Hair follicle dermal papilla cell (primary cell): ENCODE measurements at places on chromosomes 1 and 21. TPM values are rescaled to one million over a fixed set of nuclear protein-coding genes. Genes with fewer than 3 reads are reported as not detected.

The RHOU gene
- total RNA-seq = 1.2 and 2.3 TPM in 2 replicates

The CCDC27 gene
- total RNA-seq = not detected in 2 replicates

The DDAH1 gene
- 138 and 154 TPM in 2 replicates for total RNA-seq

The HSPG2 gene
- total RNA-seq = 133 and 142 TPM in 2 replicates

The ODF2L gene
- 65.1 and 86.2 TPM in 2 replicates for total RNA-seq
